ENCODE measurements at places on chromosomes 2 and 18.

- no peak for DNase-seq
Measured at GRCh38 chr2:168432565-168433186, 23.4 kb upstream of the CERS6 start.

DNA sequence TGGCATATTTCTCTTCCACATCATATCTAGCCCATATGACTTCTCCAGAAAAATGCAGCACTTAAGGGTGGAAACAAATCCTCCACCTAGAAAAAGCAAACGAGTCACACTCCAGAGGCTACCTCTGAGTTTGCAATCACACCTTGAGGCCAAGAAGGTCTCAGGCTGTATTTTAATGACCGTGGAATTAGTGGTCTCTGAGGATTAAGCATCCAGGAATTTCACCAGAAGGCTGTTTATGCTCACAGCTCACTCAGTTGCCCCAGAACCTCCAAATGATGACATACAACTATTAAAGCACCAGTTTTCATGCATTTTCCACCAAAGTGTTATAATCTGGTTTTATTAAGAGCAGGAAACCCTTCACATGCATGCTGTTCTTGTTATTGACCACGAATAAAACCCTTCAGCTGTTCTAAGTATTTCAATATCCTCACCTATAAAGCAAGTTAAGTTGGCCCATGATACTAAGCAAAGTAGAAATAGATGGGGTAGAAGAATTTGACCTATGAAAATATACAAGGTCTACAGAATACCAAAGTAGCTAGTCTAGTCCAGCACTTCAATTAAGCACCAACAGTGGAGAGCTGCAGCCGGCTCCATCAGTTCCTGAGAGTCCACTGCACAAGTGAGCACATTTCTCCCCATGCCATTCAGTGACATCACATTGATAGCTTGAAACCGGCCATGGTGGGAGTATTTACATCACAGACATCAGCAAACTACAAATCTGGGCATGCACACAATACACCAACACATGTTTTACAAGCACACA is 39.5 kb upstream of the SLC14A1 start:
- no peak for DNase-seq

DNA sequence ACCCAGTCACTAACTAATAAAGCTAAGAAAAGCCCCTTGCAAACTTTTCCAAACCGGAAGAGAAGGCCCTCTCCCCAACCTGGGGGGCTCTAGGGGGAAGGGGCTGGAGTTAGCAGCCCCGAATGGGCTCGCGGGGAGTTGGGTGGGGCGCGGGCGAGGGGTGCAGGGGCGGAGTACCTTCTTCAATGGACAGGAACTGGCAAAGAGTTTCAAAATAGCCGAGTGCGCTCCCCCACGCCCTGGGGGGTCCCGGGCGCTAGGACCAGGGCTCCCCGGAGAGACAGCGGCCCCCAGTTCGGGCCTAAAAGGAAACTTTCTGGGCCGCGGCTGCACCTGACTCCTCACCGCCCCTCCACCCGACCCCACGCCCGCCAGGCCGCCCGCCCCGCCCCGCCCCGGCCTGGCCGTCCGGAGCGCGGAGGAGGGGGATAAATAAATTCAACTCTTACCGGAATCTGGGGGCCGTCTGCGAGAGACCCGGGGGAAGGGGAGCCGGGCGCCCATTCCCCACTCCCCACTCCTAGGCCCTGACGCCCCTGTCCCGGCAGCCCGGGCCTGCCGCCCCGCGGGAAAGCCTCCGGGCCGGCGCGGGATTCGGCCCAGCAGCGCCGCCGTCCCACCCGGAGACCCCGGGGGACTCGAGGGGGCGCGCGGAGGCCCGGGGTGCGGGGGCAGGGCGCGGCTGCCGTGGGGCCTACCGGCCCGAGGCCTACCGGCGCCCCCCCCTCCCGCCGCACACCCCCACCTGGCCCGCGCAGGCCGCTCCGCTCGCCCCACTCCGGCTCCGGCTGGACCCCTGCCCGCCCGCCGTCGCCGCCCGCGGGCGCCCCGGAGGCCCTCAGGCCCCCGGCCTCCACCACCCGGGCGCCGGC is 868 bp downstream of the INO80D start:
- peak; percentile 69 for DNase-seq

- no peak for DNase-seq
Measured at GRCh38 chr2:231810905-231811304, 24.7 kb downstream of the COPS7B start.

- no peak for DNase-seq
Measured at GRCh38 chr2:194385376-194385775, 1271.7 kb upstream of the SLC39A10 start.

- peak; percentile 62 for DNase-seq
Measured at GRCh38 chr2:39512434-39512935, 75.4 kb upstream of the MAP4K3 start.
